ENCODE measurements at places on chromosomes 3 and 15.

GRCh38 chr3:194139071-194139813, 3.3 kb downstream of the HES1 start:
- DNase-seq: no peak

DNA sequence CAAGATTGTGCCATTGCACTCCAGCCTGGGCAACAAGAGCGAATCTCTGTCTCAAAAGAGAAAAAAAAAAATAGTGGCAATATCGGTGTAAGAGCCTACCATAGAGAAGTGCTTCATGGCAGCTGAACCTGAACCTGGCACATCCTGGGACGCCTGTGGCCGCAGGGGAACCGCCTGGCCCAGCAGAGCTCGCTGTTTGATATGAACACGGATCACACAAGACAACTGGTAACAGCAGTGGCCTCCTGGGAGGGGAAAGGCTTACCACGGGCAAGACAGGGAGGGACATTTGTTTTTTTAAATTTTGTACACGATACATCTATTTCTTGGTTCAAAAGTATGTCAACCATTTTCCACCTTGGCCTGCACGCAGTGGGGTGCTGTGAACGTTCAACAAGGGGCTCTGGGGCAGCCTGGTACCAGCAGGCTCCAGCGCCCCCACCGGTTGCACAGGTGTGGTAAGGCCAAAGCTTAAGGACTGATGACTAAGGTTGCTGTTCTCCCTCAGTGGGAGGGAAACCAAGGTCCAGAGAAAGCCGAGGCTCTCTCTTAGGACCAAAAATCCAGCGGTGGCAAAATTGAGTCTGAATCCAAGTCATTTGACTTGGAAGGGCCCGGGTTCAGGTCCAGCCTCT, 21.7 kb upstream of the EPHB3 start:
- DNase-seq: no peak

- no peak for DNase-seq
Observed at GRCh38 chr15:48899793-48900192, 21.9 kb downstream of the EID1 start.

- no peak for DNase-seq
Observed at GRCh38 chr3:1955750-1956149, 142.9 kb upstream of the CNTN4 start.

GRCh38 chr3:102536456-102536855, 101.6 kb downstream of the ZPLD1 start:
- DNase-seq: no peak

- no peak for DNase-seq
Observed at GRCh38 chr15:33440900-33441299, 130.1 kb downstream of the RYR3 start.

- DNase-seq: peak; percentile 75
Observed at GRCh38 chr15:75801859-75802593, 41.2 kb upstream of the UBE2Q2 start.

- no peak for DNase-seq
Observed at GRCh38 chr15:40106203-40107161, 2.2 kb downstream of the BMF start.

DNA sequence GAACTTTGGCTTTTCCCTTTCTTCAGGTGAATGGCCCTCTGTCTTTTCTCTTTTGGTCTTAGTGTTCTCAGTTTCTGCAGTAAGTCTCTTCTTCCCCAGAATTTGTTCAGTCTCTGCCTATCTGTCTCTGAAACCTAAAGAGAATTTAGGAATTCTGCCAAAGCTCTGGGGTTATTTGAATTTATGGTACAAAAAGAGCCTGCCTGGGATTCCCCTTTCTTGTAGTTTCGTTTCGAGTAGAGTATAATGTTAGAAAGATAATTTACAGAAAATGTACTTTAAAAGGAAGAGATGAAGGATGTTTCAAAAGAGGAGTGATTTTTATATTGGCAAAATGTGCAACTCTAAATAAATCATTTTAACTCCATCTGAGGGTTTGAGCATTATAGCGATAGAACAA, 247.4 kb upstream of the SATB1 start:
- no peak for DNase-seq

DNA sequence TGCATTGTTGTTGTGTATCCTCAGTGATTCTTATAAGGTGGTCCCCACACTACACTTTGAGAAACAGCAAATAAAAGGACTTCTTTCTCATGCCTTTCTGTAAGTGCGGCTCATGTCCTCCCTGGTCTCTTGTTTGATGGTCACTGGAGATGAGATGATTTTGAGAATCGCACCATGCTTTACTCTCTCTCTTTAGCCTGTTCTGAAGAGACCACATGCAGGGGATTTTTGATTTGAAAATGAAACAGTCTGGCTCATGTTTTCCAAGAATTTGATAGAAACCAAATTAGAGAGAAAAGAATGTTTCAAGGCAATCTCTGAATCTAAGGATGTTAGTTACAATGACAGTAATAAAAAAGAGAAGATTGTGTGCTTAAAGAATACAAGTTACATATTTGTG, 18.0 kb downstream of the CLDN11 start:
- no peak for DNase-seq

GRCh38 chr15:25185791-25186190, 231.0 kb downstream of the SNRPN start:
- DNase-seq: no peak

DNA sequence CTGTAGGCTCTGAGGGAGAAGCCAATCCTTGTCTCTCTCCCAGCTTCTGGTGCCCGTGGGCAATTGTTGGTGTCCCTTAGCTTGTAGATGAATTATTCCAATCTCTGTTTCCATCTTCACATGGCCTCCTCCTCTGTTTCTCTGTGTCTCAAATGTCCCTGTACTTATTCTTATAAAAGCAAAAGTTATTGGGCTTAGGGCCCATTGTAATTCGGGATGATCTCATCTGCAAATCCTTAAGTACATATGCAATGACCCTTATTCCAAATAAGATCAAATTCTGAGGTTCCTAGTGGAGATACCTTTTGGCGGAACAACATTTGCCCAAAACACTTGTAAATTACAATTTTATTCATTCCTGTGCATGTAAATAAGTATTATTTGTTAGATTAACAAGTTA, 147.4 kb upstream of the EPHA3 start:
- DNase-seq: no peak

DNA sequence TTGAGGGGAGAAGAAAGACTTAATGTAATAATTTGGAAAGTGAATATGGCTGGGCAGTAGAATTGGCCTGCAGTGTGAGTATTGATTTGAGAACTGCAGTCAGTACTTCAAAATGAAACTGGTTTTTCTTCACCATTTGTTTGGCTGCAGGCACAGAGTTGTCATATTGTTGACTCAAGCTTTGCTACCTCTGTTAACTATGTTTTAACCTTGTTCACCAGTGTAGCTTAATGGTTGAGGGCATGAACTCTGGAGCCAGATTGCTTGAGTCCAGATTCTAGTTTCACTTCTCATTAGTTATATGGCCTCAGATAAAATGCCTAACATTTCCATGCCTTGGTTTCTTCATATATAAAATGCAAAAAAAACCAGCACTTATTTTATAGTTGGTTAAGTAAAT, 64.1 kb downstream of the CFAP44 start:
- DNase-seq: no peak

- no peak for DNase-seq
Observed at GRCh38 chr3:132669256-132669777, 9.2 kb downstream of the UBA5 start.

DNA sequence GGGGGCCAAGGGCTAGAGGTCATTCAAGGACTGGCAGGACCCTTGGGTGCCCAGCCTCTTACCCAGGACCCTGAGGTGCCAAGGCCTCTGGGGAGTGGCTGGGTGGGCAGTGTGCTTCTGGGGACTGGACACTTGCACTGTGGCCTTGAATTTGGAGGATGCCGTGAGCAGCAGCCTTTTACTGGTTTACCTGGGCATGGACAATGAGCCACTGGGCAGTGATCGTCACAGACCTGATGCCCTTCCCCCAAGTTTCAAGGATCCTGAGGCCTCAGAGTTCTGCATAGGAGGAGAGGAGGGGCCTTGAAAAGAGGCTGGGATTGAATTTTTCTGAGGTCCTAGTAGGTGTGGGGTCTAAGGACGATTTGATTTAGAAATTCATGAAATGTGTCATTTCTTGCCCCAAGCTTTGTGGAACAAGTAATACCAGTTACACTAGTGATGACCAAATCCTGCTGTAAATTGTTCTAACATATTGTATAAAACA, 146.1 kb upstream of the TPM1 start:
- no peak for DNase-seq

DNA sequence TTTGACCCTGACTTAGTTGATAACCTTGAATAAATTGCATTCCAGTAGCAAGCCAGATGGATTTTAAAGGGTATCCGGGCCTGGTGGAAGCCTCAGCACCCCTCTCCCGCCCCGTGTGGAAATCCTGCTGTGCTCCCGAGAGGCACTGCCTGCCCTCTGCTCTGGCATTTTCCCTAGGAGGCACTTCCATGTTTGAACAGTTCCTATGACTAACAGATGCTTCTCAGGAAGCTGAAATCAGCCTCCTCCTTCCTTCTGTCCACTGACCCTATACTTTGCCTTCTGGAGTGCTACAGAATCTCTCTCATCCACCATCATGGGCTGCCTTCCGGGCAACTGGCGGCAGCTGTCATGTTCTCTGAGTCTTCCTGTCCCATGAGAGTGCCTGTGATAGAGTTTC, 90.8 kb downstream of the GABRG3 start:
- DNase-seq: no peak

DNA sequence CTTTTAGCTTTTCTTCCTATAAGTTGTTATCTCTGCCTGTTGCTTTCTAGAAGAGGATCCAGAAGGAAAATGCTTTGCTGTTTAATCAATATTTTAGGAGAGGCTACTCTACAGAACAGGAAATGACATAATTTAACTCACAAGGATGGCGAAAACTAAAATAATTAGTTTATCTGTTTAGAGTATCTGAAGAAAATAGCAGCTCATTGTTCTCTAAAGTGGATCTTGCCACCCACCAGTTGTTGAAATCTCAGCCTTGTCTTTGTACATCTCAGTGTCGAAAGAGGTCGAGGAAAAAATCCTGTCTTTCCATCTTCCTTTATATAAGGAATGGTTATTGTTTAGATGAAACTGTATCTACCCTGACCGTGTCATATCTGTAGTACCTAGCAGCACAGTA, 126.6 kb downstream of the ZNF609 start:
- no peak for DNase-seq

DNA sequence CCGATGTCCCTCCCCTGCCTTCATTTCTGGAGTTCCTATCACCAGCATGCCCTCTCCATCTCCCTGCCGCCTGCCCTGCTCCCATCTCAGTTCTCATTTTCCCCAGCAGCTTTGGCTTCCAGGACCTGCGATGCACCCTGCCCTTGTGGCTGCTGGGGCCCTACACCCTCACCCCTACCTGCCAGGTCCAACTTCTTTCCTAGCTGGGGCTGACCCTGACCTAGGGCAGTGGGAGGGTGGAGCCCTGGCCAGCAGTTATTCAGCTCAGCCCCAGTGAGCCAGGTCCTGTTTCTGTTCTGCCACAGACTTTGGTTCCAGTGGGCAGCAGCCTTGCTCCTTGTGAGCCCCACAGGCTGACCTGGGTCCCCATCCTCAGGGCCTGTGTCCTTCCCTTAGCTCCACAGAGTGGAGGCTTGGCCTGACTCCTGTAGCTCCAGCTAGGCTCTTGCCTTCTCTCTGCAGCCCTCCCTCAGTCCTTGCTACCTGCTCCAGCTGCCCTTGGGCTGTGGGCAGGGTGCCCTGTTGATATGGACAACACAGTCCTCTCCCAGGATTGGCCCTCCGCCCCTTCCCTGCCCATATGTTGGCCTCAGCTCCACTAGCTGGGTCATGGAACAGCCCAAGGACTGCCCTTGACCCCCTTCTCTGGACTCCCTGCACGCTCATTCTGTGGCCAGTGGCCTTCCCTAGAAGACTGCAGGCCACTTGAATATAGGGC, 34.7 kb upstream of the PDE8A start:
- DNase-seq: no peak

DNA sequence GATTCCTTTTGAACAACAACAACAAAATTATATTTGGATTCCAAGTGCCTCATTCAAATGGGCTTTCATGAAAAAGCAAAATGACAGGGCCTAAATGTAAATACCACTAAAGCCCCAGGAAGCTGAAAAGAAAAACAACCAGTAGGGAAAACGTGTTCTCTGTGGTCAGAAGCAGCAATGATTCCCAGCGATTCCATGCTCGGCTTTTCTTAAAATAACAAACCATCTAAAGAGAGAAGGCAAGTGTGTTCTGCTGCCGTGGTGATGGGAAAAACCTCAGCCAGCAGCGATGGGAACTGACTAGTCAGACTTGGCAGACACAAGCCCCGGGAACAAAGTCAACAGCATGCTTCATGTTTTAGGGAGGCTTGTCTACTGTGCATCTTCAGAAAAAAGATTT, 153.6 kb downstream of the TNIK start:
- no peak for DNase-seq

- DNase-seq: no peak
Observed at GRCh38 chr3:178112134-178112533, 424.1 kb upstream of the KCNMB2 start.

DNA sequence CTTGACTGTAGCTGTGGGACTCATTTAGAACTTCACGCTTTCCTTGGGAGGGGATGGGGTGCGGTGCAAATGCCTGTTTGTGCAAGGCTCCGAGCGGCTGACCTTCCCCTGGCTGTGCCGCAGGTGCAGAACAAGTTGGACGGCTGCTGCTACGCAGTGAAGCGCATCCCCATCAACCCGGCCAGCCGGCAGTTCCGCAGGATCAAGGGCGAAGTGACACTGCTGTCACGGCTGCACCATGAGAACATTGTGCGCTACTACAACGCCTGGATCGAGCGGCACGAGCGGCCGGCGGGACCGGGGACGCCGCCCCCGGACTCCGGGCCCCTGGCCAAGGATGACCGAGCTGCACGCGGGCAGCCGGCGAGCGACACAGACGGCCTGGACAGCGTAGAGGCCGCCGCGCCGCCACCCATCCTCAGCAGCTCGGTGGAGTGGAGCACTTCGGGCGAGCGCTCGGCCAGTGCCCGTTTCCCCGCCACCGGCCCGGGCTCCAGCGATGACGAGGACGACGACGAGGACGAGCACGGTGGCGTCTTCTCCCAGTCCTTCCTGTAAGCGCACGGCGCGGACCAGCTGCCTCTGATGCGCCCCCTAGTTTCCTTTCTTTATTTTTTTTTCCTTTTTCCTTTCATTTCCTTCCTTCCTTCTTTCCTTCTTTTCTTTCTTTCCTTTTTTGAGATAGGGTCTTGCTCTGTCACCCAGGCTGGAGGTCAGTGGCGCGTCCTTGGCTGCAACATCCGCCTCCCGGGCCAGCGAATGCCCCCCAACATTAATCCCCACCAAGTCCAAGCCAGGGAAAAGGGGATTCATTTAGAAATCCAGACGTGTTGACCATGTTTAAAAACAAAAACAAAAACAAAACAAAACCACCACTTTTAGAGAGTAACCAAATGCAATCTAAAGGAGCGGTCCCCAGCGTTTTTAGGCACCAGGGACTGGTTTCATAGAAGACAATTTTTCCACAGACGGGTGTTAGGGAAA, 42.7 kb downstream of the EIF2AK4 start:
- no peak for DNase-seq

DNA sequence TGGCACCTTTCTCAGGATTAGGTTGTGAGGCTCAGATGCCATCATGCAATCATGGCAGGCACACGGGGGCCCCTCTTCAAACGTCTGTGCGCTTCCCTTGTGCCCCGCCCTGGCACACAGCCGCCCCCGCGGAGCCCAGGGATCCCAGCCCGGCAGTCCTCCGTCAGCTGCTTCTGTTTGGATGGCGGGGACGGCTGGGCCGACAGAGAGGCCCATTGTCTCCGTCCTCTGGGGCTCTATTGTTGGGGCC, 849 bp upstream of the HDAC11 start:
- DNase-seq: no peak

GRCh38 chr3:57918123-57918837, 89.9 kb upstream of the FLNB start:
- DNase-seq: no peak
